Kidney glomerular epithelial cell (primary cell): ENCODE measurements at places on chromosomes 6 and 20.

GRCh38 chr20:48738094-48738398, 89.8 kb downstream of the PREX1 start:
- no peak for DNase-seq

DNA sequence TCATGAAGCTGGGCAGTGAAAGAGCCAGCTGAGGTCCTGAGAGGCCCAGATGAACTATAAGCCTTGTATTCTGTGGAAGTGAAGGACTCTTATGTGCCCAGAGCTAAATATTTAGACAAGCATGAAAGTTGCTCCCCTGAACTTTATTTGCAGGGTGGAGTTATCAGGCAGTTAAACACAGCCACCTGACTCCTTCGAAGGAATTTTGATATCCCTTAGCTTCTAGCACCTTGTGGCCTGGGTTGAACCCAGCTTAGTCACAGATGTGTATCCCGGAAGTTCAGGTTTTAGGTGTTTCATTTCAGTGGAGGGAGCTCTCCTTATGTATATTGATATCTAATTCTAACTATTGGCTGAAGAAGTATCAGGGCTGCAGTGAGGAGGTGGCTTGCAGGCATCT, 20.4 kb downstream of the NR2E1 start:
- DNase-seq: no peak

DNA sequence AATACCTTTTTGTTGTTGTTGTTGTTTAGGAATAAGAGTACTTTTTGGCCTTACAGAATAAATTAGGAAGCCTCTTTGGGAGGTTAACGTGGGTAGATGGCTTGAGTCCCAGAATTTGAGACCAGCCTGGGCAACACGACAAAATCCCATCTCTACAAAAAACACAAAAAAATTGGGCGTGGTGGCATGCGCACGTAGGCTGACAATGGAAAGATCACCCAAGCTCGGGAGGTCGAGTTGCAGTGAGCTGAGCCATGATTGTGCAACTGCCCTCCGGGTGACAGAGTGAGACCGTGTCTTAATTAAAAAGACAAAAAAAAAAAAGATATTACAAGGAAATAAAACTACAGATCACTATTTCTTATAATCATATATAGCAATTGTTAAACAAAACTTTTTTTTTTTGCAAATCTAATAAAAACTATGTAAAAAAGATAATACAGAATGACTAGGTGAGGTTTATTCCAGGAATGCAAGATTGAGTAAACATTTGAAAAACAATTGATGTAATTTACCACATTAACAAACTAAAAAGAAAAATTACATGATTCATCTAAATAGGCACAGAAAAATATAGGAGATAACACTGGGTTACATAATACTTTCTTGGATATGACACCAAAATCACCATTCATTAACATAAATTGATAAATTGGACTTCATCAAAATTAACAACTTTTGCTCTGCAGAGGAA, 43.6 kb upstream of the ASCC3 start:
- DNase-seq: no peak

GRCh38 chr6:642805-643204, 14.1 kb downstream of the HUS1B start:
- no peak for DNase-seq
